Dorsolateral prefrontal cortex (tissue), 122 donors: ENCODE measurements at places on chromosomes 2 and 18.

DNA sequence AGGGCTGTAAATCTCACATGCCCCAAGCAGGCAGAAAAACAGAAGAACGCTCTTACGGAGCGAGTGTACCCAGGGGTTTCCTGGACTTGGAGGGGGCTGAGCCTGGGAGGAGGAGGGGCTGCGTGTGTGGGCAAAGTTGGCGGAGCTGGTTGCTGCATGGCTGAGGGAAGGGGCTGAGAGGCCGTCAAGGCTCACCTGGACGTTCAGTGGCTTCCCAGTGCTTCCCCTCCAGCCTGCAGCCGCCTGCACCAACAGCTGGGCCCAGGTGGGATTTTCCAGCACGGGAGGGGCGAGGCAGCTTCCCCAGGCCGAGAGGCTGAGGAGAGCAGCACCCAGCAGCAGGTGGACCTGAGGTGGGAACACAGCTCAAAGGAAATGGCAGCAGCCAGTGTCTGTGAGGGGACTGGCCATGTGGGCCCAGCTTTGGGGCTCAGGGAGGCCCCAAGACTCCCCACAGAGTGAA lies 70.6 kb upstream of the CTDP1 start:
- DNase-seq, result no peak

DNA sequence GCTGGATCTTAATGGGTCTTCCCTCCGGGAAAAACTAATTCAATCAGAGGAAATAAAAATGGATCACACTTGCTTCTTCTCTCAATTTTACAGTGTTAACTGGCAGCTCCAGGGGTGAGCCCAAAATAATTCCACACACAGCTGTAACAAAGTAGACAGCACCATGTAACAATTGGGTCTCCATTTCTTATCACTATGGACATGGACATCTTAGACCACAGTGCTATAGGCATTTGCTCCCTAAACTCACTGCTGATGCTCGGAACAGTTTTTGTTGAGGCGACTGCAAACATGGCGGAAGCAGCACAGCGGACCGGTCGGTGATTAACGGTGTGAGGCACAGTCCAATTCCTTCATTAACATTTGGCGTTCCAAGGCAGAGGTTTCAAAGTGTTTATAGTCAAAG lies 144.7 kb upstream of the NCK2 start:
- no peak for DNase-seq

- DNase-seq, result no peak
Observed at GRCh38 chr2:31666878-31667277, 86.1 kb upstream of the SRD5A2 start.

GRCh38 chr2:16378031-16378430 lies 287.6 kb downstream of the CYRIA start:
- no peak for DNase-seq

DNA sequence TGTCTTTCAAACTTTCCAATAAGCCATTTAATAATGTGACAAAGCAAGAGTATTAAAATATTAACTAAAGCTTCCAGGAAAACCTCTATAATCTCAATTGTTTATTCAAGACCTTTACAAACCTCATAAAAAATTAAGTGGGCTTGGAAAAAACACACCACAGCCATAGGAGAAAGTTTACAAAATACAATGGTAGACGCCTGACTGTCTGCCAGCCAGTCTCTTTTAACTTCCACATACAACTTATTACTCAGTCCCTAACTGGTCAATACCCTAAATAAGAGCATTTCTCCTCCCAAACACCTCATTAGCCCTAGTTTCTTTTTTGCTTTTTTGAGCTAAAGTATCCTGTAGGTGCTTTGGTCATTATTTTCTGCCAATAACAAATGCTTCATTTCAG lies 247.4 kb upstream of the CYP26B1 start:
- DNase-seq, result no peak

DNA sequence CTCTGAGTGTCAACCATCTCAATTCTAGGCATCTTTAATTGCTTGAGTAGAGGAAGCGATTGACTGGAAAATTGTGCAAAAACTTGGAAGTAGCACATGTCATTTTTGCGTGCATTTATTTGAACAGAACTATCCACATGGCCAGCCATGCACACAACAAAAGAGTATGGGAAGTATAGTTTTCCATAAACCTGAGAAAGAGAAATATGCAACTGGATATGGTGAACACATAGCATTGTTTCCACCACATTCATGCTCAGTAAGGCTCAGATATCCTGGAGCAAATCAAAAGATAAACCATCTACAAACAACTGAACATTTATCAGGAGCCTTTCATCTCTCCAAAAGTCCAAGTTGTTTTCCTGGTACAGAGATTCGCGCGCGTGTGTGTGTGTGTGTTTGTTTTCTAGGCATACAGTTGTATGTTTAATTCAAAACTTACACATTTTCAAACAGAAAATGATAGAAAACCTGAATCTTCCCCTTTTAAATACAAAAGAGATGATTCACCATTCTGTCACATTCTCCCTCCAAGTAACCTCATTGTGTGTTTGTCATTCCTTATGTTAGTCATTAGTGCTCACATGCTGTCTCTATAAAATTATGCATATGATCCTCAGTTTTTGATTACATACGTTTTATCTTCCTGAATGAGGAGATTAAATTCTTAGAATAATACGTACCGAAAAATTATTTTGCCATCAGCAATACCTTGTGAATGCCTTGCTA lies 780.4 kb upstream of the NRXN1 start:
- no peak for DNase-seq

DNA sequence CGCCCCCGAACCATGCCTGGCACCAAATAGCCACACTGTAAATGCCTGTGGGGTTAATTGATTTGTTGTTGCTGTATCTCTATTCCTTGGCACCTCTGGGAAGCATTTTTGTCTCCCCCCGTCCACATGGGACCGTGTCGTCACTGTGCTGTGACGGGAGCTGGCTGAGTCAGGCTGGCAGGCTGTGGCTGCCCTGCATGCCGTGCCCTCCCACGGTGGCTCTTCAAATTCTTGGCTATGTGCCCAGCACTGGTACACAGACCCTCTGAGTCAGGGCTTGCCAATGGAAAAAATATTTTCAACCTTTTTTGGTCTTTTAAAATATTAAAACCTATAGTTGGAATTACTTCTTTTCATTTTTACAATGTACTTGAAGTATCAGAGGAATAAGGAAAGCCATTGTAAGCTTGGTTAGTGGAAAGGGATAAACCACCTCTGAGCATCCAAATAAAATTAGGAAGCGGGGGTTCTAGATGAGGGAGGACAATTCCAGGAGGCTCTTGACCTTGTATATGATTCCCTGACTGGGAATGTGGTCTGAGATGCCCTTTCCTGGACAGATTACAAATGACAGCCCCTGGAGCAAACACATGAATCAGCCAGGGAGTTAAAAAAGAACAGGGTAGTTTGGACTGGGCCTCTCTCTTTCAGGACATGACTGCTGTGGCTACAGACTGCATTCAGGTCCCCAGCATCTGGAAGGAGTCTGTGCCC lies 59.4 kb downstream of the DGKD start:
- DNase-seq, result no peak

DNA sequence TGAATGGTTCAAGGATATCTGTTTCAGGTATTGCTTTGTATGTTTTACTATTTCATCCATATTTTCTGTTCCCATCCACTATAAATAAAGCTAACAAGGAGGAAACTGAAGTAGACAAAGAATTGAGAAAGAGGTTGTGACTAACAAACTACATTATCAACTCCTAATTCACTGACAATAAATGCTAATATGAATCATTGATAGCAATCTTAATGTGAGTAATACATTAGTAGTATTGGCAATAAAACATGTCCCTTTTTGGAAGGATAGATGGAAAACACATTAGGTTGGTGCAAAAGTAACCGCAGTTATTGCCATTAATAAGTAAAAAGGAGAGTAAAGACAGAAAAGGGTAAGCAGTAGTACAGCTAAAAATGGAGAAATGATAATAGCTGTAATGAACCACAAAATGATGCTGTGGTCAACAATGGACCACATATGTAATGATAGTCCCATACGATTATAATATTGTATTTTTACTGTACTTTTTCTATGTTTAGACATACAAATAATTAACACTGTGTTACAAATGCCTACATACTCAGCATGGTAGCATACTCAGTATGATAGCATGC lies 104.7 kb downstream of the THADA start:
- no peak for DNase-seq

- no peak for DNase-seq
Observed at GRCh38 chr2:239930871-239931771, 94.0 kb downstream of the NDUFA10 start.

- DNase-seq, result no peak
Observed at GRCh38 chr2:234451242-234451641, 45.6 kb downstream of the ARL4C start.

DNA sequence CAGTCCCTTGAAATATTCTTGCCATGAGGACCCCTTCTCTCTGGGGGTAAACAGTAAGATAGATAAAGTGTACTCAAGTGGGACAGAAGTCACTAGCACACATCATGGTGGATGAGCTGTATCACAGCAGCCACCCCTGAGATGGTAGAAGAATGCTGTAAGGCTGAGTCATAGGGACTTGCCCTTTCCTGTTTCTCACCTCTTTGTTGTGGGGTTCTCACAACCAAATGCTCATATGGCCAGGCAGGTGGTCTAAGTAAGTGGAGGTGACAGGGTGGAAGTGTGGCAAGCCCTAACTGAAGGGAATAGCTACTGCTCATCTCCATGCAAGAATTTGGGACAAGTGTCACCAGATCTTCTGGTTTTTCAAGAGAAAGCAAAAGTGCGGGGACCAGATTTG lies 202.7 kb upstream of the SLC14A2 start:
- DNase-seq, result no peak

DNA sequence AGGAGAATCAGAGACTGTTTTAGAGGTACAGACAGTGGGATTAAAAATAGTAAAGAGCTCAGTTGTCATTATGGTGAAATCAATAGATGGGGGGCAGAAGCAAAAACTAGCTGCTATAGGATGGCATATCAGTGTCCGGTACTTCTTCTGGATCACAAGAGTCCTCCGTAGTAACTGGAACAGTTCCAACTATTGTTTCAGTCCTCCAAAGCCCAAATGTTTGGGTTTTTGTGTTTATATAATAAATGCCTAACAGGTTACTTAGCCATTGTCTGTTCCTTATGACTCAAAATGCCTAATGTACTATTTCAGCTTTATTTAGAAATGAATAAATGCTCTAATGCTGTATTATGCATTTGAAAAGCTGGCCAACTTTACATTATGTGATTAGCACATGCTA lies 401.2 kb downstream of the PTH2R start:
- DNase-seq, result no peak

DNA sequence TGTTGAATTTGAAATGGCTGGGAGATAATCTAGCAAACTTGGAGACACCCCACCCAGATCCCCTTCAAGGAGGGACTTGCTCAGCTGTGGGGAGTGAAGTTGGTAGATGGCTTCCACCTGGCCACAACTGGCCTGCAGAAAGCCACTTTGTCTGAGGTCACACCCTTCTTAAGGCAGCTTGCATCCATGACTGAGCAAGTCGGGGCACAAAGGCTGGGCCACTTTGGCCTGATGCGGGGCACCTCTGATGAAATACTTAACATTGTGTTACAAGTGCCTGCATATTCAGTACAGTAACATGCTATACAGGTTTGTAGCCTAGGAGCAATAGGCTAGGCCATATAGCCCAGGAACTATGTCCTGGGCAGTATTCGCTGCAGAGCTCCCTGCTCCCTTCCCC lies 13.4 kb upstream of the RPL37A start:
- no peak for DNase-seq

- no peak for DNase-seq
Observed at GRCh38 chr2:126658319-126658904, 2.5 kb downstream of the GYPC start.

- DNase-seq, result no peak
Observed at GRCh38 chr2:215879977-215880940, 133.1 kb downstream of the MREG start.

DNA sequence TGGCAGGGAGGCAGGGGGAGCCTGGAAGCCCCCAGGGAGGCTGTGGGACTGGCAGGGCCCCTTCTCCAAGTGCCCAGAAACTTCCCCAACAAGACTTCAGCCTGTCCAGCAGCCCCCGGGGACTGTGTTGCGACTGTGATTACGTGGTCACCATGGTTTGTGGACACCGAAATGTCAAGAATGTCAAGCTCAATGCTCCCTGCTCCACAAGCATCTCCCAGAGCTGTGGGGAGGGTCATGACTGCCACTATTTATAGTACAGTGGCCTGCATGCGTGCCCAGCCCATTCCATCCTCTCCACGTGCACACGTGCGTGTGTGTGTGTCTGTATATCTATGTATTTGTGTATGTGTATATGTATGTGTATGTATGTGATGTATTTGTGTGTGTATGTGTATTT lies 93.8 kb upstream of the MBOAT2 start:
- no peak for DNase-seq

GRCh38 chr2:162308747-162309503 lies 9.6 kb downstream of the IFIH1 start:
- no peak for DNase-seq

GRCh38 chr2:172972005-172972619 lies 103.5 kb upstream of the MAP3K20 start:
- no peak for DNase-seq

DNA sequence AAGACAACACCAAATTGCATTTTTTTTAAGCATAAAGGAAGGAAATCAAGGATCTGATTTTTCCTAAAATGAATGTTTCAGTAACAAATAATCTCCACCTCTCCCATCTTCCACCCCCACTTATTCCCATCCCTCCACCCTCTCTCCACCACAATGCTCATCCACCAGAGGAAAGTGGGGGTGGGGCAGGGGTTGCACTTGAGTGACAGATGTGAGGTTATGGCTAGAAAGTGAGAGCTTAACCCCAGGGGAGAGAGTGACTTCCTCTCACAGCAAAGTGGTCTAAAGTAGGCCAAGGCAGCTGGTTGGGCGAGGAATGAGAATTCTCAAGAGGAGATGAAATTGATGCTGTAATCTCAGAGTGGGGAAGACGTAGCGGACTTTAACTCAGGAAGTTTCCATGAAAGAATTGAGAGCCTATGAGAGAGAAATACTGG lies 104.7 kb downstream of the HNRNPLL start:
- DNase-seq, result no peak

GRCh38 chr2:136381722-136382633 lies 264.0 kb upstream of the CXCR4 start:
- DNase-seq, result no peak

DNA sequence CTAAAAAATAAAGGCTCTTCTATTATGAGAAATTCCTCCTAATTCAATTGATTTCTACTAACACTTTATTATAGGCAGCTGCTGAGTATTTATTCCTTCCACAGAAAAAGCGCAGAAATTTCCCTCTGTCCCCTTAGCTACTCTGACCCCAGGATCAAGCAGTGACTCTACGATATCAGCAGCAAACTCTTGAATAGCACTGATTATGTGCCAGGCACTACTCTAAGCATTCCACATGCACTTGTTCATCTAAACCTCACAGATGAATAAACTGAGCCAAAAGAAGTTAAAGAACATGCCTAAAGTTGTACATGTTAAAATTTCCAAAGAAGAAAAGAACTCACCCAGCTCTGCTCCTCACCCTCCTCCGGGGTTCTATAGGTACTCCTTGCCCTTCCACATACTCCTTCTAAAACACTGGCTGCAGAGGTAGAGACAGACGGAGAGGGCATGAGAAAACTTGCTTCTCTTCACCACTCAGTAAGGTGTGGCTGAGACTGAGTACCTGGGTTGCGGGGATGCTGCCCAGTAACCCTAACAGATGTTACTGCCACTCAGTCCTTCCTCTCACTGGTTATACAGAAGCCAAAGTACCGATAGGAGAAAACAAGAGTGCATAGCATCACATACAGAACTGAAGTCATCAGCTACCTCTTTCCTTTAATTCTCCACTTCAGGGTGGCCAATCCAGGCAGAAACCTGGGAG lies 9.9 kb downstream of the C1D start:
- no peak for DNase-seq
